H4 (cell line): ENCODE measurements at places on chromosomes 6 and 20.

DNA sequence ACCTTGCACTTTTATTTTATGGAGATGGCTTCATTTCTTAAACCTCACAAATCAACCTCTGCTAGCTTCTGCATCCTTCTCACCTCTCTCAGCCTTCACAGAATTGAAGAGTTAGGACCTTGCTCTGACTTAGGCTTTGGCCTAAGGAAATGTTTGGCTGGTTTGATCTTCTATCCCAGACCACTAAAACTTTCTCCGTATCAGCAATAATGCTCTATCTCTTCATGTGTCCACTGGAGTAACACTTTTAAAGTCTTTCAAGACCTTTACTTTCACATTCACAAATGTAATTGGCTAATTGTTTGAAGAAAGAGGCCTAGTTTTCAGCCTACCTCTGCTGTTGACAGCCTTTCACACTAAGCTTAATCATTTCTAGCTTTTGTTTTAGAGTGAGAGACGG, 212.9 kb downstream of the TTLL2 start:
- no peak for DNase-seq

- no peak for DNase-seq
Observed at GRCh38 chr20:39474879-39475278, 512.7 kb downstream of the DHX35 start.

DNA sequence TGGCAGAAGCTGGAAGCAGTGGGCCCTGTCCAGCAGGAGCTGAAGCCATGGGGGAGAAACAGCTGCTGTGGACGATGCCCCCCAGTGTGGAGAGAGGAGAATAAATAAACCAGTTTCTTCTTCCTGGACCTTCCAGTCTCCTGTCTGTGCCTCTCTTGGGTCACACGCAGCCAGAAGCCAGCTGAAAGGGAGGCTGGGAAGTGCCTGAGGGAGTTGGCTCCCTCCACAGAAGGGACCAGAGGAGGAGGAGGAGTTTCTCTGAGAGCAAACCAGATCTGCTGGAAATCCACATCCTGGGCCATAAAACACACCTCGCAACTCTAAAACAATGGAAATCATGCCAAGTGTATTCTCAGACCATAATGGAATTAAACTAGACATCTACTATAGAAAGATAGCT, 577.0 kb downstream of the CDH26 start:
- no peak for DNase-seq

- no peak for DNase-seq
Observed at GRCh38 chr20:9244811-9245210, 175.9 kb downstream of the PLCB4 start.

GRCh38 chr6:69974193-69974592, 107.8 kb downstream of the COL19A1 start:
- peak; percentile 34 for DNase-seq

GRCh38 chr6:136012198-136012887, 160.8 kb downstream of the PDE7B start:
- DNase-seq, result no peak

- no peak for DNase-seq
Observed at GRCh38 chr6:107361753-107362604, 97.4 kb downstream of the PDSS2 start.

DNA sequence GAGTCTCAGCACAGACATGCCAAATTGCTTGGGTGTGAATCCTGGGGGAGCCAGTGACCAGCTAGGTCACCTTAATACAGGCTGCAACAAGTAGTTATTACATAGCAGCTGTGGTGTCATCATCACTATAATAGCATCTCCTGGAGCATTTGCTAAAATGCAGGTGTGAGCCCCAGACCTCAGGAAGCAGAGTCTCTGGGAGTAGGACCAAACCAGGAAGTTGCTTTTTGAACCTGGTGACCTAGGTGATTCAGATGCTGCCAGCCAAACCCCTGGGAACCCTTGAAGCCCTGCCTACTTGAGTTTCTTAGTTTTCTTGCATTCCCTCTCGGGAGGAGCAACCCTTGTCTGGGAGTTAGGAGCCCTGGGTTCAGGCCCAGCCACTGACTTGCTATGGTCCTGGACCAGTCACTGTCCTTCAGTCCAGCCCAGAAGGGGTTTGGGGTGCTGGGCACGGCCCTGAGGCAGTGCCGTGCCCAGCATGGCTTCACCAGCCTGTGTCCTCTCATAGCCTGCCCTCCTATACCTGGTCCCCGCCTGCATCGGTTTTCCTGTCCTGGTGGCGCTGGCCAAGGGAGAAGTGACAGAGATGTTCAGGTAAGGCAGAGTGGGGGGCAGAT, 39.3 kb upstream of the ID1 start:
- DNase-seq, result no peak

GRCh38 chr20:60008130-60008808, 50.0 kb downstream of the CDH26 start:
- DNase-seq, result no peak

DNA sequence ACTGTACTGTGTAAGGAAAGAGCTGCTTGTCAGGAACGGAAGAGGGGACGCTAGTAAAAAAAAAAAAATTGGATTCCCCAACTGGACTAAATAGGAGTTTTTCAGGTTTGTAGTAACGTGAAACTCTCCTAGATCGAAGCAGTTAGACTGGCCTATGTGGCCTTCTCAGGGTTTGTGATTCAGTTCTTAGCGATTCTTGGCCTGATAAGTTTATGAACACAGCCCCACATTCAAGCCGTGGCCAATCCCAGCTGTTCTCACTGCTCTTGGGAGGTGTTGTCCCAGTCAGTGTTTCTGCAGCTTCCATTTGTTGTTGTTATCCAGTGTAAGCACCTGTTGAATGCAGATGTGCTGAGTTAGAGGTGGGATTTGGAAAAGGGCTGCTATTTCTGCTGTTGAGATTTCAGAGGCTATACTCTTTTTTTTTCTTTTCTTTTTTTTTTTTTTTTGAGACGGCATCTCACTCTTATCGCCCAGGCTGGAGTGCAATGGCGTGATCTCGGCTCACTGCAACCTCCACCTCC, 29.7 kb downstream of the TAF8 start:
- DNase-seq, result no peak

- DNase-seq, result peak; percentile 44
Observed at GRCh38 chr6:160766989-160767646, 65.1 kb downstream of the PLG start.

GRCh38 chr6:17281497-17282481, 628 bp downstream of the RBM24 start:
- no peak for DNase-seq

DNA sequence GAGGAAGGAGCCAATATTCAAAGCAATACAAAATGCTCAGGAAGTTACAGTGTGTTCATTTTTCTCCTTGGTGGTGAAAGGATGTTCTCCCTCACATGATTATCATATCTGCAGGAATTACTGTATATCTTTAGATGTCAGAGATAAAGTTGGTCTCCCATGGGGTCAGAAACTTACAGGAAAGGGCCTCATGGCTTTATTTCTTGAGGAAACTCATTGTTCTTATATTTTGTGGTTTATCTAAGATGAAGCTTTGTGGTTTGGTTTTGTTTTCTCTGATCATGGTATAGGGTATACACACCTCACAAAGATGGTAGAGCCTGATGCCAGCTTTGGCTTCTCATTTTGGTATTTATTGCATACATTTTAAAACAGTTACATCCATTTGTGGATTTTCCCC, 100.5 kb upstream of the STXBP5 start:
- DNase-seq, result no peak

DNA sequence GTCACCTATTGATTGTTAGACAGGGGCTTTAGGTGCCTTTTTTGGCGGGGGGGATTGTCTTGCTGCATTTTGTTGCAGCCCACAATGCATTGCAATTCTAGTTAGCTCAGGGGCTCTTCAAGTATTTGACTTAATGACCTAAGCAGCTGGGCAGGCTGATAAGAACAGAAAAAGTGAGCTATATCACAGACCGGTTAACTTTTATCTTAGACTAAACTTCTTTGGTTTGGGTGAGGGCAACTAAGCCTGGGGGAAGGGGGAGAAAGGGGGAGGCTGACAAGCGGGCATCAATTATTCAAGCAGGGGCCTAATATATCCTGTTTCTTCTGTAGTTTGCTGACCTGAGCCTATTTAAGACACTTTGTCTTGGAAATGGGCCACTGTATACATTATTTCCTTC, 66.0 kb upstream of the GPR6 start:
- DNase-seq, result no peak

GRCh38 chr20:11917663-11918062, at the start of gene BTBD3:
BTBD3 (plus strand) TSS chr20:11917893; CDS start chr20:11918276, 383 bp downstream.
- DNase-seq, result no peak

- DNase-seq, result no peak
Observed at GRCh38 chr20:50409495-50409894, 100.7 kb upstream of the PTPN1 start.

DNA sequence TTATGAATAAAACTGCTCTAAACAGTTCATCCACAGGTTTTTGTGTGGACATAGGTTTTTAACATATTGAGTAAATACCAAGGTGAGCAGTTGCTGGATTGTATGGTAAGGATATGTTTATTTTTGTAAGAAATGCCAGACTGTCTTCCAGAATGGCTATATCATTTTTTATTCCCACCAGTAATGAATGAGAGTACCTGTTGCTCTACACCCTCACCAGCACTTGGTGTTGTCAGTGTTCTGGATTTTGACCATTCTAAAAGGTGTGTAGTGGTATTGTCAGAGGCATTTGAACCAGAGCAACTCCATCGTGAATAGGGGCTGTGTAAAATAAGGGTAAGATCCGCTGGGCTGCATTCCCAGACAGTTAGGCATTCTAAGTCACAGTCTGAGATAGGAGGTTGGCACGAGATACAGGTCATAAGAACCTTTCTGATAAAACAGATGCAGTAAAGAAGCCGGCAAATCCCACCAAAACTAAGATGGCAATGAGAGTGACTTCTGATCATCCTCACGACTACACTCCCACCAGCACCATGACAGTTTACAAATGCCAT, 12.9 kb upstream of the NT5E start:
- DNase-seq, result no peak

DNA sequence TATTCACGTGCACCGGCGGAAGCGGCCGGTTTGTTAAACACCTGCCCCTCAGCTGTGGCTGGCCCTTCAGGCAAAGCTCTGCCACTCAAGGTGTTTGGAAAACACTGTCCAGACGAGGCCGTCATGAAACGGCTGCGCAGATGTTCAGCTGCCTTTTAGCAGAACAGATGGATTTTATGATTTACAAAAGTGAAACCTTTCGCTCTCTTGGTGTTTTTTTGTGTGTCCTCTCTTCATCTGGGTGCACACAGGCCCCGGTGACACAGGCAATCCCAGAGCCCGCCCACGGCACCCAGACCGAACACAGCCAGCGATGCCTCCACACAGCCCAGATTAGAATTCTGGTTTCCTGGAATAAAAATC, 397.0 kb downstream of the SMOC2 start:
- no peak for DNase-seq

GRCh38 chr6:134092449-134092848, 40.0 kb upstream of the SLC2A12 start:
- no peak for DNase-seq

GRCh38 chr6:159761129-159761872, 544 bp upstream of the ACAT2 start:
- no peak for DNase-seq

- no peak for DNase-seq
Observed at GRCh38 chr6:166101819-166102419, 65.7 kb downstream of the TBXT start.

- no peak for DNase-seq
Observed at GRCh38 chr6:108959972-108960582, 111.9 kb downstream of the ARMC2 start.

DNA sequence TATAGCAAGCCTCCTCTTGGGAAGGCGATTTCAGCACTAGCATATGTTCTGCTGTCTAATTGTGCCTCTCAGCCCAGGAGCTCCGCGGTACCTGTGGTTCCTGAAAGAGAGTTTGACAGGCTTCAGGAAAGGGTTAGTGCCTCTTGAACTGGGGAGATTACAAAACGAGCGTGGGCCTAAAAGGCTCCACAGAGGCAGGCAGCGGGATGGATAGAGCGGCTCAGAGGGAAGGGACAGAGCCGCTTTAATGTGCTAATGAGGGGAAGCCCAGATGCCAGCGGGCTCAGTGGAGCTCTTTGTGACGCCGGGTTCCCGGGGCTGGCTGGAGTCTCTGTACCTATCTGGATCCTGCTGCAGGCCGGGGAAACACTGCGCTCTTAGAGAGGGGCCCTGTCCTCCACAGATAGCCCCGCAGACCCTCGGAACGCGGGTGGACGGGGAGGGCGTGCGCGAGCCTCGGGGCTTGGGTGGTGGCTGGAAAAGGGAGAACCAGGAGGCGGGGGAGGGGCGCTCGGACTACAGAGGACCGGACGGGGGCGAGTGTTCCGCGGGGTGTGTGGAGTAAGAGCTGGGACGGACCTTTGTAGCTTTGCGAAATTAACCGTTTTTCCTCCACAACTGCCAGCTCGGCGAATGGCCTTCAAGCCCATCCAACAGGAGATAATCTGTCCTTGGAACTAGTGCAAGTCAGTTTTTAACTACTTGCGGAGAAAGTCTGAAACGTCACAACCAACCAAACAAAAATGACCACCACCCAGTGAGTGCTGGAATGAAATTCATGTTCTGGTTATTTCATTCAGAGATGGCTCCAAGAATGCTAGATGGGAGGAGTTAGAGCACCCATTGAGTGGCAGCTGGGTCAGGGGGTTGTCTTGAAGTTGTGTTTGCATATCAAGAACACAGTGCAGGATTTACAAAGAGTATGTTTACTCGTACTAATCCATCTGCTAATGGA, 13.0 kb downstream of the SLC35F1 start:
- no peak for DNase-seq

GRCh38 chr6:170116636-170117035, 174.2 kb downstream of the DLL1 start:
- no peak for DNase-seq

DNA sequence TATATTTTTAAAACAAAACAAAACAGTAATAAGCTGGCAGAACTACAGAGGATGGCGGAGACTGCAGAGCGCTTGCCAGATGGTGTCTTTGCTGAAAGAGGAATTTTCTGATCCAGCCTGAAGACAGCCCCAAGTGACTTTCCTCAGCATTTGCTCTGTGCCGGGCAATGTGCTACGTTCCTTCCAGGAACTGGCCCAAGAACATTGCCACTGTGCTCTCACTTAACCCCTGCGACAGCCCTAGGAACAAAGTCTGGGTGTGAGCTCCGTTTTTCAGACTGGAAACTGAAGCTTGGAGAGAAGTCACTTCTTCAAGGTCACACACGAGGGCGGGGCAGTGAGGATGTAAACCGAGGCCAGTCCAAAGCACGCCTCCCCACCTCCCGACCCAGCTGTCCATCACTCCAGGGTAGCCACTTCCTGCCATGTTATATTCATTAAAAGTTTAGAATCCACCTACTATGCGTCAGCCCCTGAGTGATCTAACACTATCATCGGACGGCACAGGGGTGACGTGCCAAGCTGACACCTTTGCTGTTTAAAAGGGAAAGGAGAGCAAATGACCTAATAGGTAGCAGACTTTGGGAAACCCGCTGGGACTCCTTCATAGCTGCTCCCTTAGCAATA, 22.3 kb upstream of the BMP7 start:
- DNase-seq, result no peak

GRCh38 chr20:18632196-18632789, 44.4 kb downstream of the DTD1 start:
- DNase-seq, result peak; percentile 38
